ENCODE measurements at places on chromosomes 7 and 10.
A peak's percentile ranks its signal among the peaks of the same experiment; 100 is the strongest.

GRCh38 chr7:88347517-88347916 is 40.8 kb upstream of the STEAP4 start:
- DNase-seq: peak; percentile 26

DNA sequence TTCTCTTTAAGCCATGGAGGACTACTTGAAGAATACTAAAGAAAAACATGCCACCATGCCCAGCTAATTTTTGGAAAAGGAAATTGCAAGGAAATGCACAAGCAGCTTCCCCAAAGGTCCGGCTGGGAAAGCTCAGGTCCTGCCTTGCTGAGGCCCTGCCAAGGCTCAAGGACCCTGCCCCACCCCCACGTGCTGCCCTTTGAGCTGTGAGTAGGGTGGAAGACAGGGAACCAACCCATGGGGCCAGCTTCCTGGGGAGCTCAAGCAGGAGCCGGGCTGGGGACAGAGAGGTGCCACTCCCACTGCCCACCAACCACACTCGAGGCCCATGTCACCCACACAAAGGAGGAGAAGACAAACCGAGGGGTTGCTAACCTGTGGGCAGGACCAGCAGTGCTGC is 78.2 kb downstream of the SLIT1 start:
- no peak for DNase-seq

DNA sequence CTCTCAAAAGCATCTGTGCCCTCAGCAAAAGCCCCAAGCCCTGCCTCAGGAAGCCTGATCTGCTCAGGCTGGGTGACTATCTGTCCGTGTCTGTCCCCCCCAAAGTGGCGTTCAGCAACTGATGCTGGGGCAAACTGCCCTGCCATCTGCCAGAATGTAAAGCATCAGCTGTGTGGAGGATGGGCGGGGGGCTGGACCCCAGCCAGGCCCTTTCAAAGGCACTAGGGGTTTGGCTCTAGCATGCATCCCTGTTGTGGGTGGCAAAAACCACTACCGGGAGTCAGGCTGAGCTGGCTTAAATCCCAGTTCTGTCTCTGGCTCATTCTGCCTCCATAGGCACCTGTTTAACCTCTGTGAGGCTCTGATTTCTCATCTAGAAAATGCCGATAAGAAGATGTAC is 35.5 kb downstream of the GPRIN2 start:
- no peak for DNase-seq

- DNase-seq: no peak
Measured at GRCh38 chr10:126314863-126315493, 73.3 kb downstream of the ADAM12 start.

GRCh38 chr7:2873686-2874551 is 29.8 kb upstream of the GNA12 start:
- peak; percentile 45 for DNase-seq

DNA sequence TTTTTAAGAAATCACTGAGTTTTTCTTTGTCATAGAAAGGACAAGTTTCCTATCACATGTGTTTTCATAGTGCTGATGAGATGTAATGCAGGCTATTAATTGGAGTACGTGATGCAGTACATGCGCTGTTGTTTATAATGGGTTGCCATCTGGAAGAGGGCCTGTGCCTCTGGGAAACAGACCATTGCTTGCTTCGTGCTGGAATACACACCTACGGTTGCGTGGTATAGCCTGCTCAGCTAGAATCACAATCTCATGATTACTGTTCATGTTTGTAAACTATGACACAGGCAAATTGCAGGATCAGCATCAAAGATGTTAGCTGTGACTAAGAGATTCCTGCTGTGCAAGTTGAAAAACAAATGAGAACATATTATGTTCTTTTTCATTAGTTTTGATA is 107.2 kb upstream of the STEAP1B start:
- no peak for DNase-seq

- no peak for DNase-seq
Measured at GRCh38 chr7:32142649-32143048, 72.4 kb upstream of the PDE1C start.

DNA sequence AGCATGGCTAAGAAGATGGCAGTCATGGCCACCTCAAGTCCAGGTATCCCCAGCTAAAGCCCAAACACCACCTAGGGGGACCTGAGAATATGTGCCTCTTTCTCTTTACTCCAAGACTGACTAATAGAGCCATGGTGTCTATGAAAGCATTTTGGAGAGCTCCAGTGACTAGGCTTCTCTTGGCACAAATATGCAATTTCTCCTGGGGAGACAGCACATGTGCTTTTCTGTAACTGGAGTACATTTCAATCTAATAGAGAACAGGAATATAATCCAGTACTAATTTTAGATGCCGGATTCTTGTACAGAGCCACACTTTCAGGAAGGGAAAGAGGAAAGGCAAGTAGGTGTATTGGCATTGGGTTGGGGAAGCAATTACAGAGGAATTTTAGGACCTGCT is 260.1 kb downstream of the BMPER start:
- no peak for DNase-seq

DNA sequence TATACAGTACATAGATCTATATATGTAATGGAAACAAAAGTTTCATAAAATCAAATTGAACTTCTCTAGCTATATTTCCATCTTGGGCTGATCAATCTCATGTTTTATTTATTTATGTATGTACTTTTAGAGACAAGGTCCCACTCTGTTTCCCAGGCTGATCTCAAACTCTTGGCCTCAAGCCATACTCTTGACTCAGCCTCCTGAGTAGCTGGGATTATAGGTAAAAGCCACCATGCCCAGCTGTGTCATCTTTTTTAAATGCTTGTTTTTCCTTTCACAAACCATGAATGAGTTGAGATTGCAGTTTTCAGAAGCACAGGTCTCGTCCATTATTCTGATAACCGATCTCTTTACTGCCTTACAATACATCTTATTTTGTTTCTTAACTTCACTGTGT is 400.9 kb downstream of the KCNMA1 start:
- DNase-seq: no peak

DNA sequence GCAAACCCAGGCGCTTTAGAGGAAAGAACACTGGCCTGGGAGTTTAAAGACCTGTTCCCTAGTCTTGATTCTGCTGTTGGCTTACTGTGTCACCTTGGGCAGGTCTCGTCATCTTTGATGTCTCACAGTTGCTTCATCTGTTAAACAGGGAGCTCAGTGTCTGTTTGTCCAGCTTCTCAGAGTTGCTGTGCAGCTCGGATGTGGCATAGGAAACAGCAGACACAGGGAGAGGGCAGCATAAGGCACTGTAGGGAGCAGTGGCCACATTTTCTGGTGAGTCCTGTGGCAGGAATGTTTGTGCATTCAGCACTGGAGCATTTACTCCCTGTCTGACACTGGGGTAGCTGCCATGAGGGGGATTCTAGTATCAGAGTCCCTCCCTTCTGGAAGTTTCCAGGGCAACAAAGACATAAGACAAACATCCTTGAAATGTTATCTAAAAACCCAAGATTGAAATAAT is 2.0 kb downstream of the REPIN1 start:
- DNase-seq: no peak
